T-helper 17 cell (primary cell): ENCODE measurements at places on chromosomes 6 and 20. TPM values are rescaled to one million over a fixed set of nuclear protein-coding genes. Genes with fewer than 3 reads are reported as not detected.

GRCh38 chr20:46509523-46509922 is 3.8 kb downstream of the ZNF334 start:
- H3K4me1 ChIP-seq: peaks cover 2% of the 10 kb centered on the region
- H3K4me3 ChIP-seq: no peak overlapping the region
- no peak overlapping the region for H3K27ac ChIP-seq
- DNase-seq: no peak
- peaks cover 62% of the 10 kb centered on the region for H3K27me3 ChIP-seq
- peaks cover 8% of the 10 kb centered on the region for H3K36me3 ChIP-seq

GRCh38 chr20:9342651-9343050 is 171.7 kb upstream of the LAMP5 start:
- no peak overlapping the region for H3K4me3 ChIP-seq
- no peaks in the 10 kb centered on the region for H3K4me1 ChIP-seq
- no peaks in the 10 kb centered on the region for H3K27me3 ChIP-seq
- no peaks in the 10 kb centered on the region for H3K36me3 ChIP-seq
- DNase-seq: no peak
- H3K27ac ChIP-seq: no peak overlapping the region

DNA sequence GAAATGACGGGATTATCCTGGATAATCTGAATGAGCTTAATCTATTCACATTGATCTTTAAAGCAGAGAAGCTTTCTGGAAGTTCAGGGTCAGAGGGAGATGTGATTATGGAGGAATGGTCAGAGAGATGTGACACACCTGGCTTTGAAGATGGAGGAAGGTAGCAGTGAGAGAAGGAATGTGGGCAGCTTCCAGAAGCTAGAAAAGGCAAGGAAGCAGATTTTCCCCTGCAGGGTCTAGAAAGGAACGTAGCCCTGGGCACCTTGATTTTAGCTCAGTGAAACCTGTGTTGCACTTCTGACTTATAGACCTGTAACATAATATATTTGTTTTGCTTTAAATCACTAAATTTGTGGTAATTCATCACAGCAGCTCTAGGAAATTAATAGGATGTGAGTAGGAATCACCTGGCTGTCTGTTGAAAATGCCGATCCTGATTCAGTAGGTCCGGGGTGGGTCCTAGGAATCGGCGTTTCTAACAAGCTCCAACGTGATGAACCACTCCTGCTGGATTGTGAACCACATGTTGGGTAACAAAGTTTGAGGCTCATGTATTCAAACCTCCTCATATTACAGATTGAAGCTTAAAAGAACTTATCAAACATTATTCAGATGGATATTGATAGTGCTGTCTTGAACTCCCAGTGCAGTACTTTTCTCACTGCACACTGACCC is 157.0 kb downstream of the GJA1 start:
- no peak overlapping the region for H3K27ac ChIP-seq
- H3K4me3 ChIP-seq: no peak overlapping the region
- peaks cover 4% of the 10 kb centered on the region for H3K27me3 ChIP-seq
- no peaks in the 10 kb centered on the region for H3K4me1 ChIP-seq

DNA sequence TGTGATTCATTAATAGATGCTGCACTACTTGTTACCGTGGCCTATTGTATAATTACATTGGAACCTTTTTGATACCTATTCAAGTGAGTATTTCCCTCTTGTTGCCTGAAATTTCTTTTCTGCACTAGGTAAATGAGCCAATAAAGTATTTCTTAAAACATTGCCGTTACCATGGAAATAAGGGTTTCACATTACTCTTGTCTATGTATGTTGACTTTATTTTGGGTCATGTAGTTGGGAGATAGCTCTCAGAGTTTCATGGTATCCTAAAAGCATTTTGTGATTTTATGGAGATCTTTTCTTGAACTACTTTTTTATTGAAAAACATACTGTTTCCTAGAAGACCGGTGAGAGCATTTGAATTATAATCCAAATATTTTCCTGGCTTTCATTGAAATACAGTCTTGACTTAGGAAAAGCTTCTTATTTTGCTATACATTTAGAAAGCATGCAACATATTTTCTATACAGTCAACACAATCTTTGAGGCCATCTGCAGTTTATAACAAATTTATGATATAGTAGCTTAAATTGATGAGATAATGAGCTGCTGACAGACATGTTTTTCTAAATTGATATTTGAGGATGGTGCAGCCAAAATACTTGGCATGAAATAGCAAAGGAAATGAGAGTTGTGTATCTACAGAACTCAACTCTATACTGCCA is 650.4 kb downstream of the RFPL4B start:
- H3K27ac ChIP-seq: no peak overlapping the region
- H3K4me1 ChIP-seq: no peaks in the 10 kb centered on the region
- no peak overlapping the region for H3K4me3 ChIP-seq
- no peaks in the 10 kb centered on the region for H3K36me3 ChIP-seq

DNA sequence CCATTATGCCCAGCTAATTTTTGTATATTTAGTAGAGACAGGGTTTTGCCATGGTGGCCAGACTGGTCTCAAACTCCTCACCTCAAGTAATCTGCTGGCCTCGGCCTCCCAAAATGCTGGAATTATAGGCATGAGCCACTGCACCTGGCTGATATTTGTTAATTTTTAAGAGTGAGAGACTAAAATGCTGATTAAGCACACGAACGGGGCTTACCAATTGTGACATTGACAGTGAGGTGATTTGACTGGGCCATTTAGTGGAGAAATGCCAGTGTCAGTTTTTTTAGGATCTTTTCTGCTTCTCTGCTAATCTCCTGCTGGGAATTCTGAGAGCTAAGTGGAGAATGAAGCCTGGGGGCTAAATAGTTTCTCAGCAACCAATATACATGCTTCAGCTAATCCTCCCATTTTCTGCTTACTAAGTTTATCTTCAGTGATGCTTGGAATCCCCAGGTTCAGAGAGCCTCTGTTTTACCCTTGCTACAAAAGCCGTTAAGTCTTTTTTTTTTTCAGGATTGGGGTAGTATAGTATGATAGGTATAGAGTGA is 9.8 kb upstream of the DEFB123 start:
- H3K4me1 ChIP-seq: no peaks in the 10 kb centered on the region
- peaks cover 2% of the 10 kb centered on the region for H3K36me3 ChIP-seq
- H3K27ac ChIP-seq: no peak overlapping the region
- H3K27me3 ChIP-seq: peaks cover 21% of the 10 kb centered on the region
- no peak overlapping the region for H3K4me3 ChIP-seq

DNA sequence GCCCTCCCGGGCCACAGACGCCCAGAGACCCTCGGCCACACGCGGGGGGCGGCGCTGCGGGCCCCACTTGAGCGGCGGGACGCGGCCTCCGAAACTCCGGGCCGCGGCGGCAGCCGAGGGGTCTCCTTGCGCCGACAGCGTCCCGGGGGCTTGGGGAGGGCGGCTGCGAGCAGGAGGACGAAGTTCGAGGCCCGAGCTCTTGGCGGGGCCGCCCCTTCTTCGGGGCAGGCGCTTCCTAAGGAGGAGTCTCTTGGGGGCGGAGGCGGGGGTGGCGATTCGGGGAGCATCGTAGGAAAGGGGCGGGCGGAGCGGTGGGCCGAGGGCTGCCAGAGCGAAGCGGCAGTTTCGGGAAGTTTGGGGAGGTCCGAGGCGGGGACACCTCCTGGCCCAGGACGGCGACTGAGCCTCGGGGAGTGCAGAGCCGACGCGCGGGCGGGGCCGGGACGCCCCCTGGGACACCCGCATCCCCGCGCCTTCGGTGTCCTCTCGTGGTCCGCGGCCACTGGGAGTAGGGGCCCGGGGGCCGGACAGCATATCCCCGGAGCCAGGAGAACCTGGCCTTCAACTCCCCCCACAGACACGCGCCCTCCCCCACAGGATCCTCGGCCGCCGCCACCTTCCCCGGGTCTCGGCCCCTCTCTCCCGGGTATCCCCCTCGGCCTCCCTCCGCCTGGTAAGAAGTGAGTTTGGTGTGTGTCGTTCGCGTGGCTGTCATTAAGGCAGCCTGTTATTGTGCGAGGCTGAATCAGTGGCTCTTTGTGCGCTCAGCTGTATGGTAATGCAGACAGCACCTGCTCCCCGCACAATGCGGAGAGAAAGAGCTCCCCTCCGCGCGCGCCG is 613 bp upstream of the DLL1 start:
- H3K27me3 ChIP-seq: peaks cover 57% of the 10 kb centered on the region
- peaks cover 38% of the 10 kb centered on the region for H3K4me1 ChIP-seq
- H3K4me3 ChIP-seq: peak overlapping the region; percentile 97
- DNase-seq: peak; percentile 31
- H3K27ac ChIP-seq: peak overlapping the region; percentile 65

DNA sequence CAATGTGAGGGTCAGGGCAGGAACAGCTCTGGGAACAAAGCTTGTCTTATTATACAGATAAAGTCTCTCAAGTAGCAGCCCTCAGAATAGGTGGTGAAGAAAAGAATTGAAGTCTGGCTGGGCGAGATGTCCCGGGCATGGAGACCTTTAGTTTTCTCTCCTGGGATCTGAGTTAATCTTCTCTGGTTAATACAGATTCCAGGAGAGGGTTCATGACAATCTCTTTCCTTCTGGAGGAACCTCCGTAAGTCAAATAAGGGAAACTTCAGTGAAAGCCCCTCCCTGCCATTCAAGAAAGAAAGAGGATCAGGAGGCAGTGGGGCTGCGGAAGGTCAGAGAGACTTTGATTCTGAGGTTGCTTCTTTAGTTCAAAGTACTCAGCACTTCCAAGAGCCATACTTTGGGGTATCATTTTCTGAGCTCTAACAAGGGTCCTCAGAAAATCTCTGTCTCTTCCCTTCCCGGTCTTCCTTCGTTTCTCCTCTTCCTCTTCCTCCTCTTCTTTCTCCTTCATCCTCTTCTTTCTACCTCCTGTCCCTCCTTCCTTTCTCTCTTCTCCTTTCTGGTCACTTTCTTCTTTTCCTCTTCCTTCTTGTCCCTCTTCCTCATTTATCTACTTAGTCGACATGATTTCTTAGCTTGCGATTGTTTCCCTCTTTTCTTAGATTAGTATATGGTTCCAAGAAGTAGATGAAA is 4.6 kb upstream of the ZNF184 start:
- DNase-seq: no peak
- no peaks in the 10 kb centered on the region for H3K27me3 ChIP-seq
- H3K4me3 ChIP-seq: no peak overlapping the region
- H3K4me1 ChIP-seq: peaks cover 10% of the 10 kb centered on the region

DNA sequence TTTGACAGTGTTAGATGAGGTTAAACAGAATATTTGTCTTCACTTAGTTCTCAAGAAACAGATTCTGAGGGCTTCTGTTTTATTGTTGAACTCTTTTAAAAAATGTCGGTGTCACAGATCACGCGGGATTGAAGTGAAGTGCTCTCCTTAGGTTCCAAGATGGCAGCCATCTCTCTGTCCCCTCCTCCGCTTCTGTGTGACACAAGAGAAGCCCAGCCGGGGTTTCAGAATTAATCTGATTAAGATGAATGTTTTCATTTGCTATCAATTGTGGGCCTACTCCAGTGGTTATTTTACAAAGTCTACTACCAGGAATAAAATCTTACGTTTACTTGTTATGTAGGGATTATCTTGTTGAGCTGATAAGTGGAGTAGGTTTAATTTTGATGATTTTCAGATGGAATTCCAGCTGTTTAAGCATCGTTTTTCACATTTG is 10.9 kb downstream of the HIVEP1 start:
- no peaks in the 10 kb centered on the region for H3K27me3 ChIP-seq
- H3K36me3 ChIP-seq: peaks cover 7% of the 10 kb centered on the region
- DNase-seq: no peak
- peak overlapping the region; percentile 3 for H3K4me3 ChIP-seq

- H3K27ac ChIP-seq: no peak overlapping the region
- no peaks in the 10 kb centered on the region for H3K27me3 ChIP-seq
- no peak for DNase-seq
- no peaks in the 10 kb centered on the region for H3K36me3 ChIP-seq
- H3K4me3 ChIP-seq: no peak overlapping the region
Measured at GRCh38 chr6:80508885-80509630, 402.6 kb downstream of the BCKDHB start.

DNA sequence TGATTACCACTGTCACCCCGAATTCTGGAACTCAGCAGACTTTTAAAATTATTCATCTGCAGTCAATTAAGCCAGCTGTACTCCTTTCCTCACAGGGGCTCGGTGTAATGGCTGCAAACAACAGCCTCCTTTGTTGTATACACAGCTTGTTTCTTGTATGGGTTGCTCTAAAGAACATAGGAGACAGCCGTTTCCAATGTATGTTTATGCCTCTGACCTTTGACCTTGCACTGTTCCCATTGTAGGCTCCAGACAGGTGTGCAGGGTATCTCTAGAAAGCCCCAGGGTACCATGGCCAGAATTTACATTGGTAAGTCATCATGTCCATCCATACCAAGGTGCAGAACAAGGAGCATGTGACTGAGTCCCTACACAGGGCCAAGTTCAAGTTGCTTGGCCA is 11.5 kb upstream of the TENT5A start:
- H3K4me1 ChIP-seq: no peaks in the 10 kb centered on the region
- no peak overlapping the region for H3K4me3 ChIP-seq
- no peak for DNase-seq
- peaks cover 11% of the 10 kb centered on the region for H3K27me3 ChIP-seq
- no peak overlapping the region for H3K27ac ChIP-seq

DNA sequence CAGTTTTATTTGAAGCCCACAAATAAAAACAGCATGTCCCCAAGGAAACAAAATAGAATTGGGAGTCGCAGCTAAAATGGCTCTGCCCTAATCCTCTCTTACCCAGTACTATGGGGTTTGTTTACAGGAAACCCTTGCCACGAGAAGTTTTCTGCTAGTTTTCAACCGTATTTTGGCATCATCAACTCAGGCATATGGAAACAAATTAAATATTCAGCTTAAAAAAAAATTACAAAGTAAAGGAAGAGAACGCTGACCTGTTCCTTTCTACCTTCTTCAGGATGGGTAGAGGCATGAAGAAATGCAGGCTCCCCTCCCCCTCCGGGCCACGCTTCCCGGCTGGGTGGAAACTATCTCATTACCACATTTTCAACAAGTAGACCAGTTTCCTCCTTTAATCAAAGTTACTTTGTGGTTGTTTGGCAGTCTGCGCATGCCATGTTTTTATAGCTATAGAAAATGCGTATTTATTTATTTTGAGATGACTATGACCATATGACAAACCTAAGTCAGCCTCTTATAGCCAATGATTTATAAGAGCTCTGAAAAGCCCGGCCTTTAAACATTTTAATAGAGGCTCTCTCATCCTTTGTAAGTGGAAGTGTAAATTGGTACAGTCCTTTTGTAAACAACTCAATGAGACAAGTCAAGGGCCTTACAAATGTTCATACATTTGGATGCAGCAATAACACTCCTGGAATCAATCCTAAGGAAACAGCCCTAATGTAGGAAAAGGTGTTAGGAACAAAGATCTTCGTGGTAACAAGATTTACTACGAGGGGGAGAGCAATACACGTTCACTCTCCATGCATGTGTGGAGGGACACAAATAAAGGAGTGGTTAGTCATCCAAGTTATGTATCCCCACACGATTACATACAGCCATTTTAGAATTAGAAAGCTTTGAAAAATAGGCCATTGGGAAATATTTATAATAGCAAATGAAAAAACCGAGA is 16.1 kb upstream of the ZNF217 start:
- H3K27ac ChIP-seq: peak overlapping the region; percentile 96
- peaks cover 17% of the 10 kb centered on the region for H3K4me1 ChIP-seq
- H3K4me3 ChIP-seq: peak overlapping the region; percentile 80
- no peaks in the 10 kb centered on the region for H3K27me3 ChIP-seq

- H3K36me3 ChIP-seq: peaks cover 2% of the 10 kb centered on the region
- no peak overlapping the region for H3K4me3 ChIP-seq
- no peak for DNase-seq
- H3K27me3 ChIP-seq: peaks cover 53% of the 10 kb centered on the region
- peaks cover 26% of the 10 kb centered on the region for H3K4me1 ChIP-seq
Measured at GRCh38 chr20:45448270-45448669, 21.3 kb upstream of the WFDC2 start.

GRCh38 chr6:160051390-160051789 is 70.2 kb upstream of the SLC22A1 start:
- peaks cover 19% of the 10 kb centered on the region for H3K4me1 ChIP-seq
- peaks cover 21% of the 10 kb centered on the region for H3K36me3 ChIP-seq

Gene EYS
- not detected for total RNA-seq

Gene CD24
- 3.3 TPM for total RNA-seq

Gene MEP1A
- not detected for total RNA-seq
